ENCODE measurements at places on chromosomes 16 and 17.

- peak; percentile 51 for DNase-seq
Observed at GRCh38 chr17:39092692-39093230, 58.7 kb downstream of the PLXDC1 start.

- no peak for DNase-seq
Observed at GRCh38 chr17:77892031-77892430, 66.5 kb upstream of the TNRC6C start.

- DNase-seq = peak; percentile 83
Observed at GRCh38 chr17:19021622-19022083, 17.1 kb upstream of the FAM83G start.

GRCh38 chr17:57228911-57229310 is 27.4 kb upstream of the MSI2 start:
- no peak for DNase-seq

- no peak for DNase-seq
Observed at GRCh38 chr17:15334266-15334665, 7.1 kb downstream of the TEKT3 start.

- DNase-seq = peak; percentile 87
Observed at GRCh38 chr17:42101513-42102292, 3.4 kb upstream of the ZNF385C start.

DNA sequence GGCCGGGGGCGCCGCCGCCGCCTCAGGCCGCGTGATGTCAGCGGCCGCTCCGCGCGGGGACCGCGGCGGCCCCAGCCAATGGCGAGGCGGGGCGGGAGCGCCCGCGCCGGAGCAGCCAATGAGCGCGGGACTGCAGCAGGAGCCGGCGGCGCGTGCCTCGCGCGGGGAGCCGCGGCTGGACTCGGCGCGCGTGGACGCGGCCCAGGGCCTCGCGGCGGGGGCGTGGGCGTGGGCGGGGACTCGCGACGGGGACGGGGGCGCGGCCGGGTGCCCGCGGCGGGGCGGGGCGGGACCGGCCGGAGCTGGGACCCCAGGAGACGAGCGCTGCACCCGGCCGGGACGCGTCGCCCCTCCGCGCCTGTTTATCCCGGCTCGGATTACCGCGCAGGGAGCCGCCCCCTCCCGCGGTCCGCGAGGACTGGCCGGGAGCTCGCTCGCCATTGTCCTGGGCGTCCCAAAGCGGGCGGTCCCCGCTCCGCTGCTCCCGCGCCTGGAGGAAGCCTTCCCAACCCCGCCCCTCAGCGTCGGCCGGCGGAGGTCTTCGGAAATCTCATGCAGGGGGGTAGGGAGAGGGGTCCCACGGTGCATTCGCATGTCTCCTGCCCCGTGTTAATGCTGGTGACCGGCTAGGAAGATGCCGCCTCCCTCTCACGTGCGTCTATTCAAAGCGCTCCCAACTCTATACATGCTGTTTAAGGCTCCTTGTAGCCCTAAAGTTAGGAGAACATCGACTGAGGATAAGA is at the start of gene RNF157:
Gene RNF157 (minus strand): TSS at position 33 of the 743 bp plus-strand sequence. CDS start 253 bp downstream, outside the sequence.
- DNase-seq = no peak

- DNase-seq = no peak
Observed at GRCh38 chr17:11917415-11917814, 79.9 kb downstream of the ZNF18 start.

DNA sequence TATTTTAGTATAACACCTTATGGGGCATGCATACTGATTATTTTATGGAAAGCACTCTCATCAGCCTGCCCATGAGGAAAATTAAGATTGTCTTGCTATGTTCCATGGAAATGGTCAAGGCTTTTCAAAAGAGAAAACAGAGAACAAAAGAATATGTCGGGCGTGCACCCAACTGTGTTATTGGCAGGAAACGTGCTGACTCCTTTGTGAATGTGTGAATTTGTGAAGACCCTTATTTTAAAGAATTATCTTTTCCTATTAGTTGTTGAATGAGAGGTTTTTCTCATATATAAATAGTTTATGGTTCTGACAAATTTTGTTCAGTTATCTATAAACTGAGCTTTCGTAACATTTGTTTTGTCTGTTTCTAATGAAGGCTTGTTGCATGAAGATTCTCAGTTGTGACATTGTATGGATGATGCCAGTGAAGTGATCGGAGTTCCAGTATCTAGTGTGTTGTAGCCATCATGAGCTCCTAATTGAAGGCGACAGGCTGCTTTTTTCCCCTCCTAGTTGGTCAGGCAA is 180.0 kb downstream of the BCAS3 start:
- DNase-seq = no peak

GRCh38 chr16:57516176-57516725 is 20.1 kb downstream of the CCDC102A start:
- DNase-seq = no peak

DNA sequence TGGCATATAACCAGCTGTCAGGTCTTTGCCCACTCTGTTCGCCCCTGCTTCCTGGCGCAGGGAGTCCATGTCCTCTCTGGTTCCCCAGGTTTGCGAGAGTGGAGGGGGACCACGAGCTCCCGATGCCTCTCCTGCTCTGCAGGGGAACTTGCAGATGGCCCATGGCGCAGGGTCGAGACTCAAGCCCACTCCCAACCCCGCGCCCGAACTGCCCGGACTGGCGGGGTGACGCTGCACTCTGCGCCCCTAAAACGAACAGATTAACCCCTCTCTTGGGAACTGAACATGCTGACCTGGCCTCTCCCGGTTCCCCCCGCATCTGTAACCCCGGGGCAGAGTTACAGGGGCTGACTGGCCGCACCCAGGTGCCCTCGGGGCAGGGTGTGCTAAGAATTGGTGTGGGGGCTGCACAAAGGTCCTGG is 681 bp upstream of the PLA2G15 start:
- no peak for DNase-seq

DNA sequence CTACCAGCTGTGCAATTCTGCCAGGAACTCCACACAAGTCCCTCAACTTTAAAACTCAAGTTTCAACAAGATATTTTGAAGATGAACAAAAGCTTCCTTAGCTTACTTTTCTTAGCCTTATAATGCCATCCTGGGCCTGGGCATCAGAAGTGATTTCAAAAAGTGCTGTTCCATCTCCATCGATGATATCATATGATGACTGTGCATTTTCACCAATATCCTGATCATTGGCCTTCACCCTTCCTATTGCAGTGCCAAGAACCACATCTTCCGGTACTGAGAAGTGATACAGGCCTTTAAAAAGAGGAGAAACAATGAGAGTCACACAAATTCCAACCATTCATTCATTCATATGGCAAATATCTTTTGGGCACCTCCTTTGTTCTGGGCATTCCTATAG is 215.4 kb downstream of the CDH8 start:
- no peak for DNase-seq

- no peak for DNase-seq
Observed at GRCh38 chr17:36975922-36976515, 27.3 kb downstream of the AATF start.

DNA sequence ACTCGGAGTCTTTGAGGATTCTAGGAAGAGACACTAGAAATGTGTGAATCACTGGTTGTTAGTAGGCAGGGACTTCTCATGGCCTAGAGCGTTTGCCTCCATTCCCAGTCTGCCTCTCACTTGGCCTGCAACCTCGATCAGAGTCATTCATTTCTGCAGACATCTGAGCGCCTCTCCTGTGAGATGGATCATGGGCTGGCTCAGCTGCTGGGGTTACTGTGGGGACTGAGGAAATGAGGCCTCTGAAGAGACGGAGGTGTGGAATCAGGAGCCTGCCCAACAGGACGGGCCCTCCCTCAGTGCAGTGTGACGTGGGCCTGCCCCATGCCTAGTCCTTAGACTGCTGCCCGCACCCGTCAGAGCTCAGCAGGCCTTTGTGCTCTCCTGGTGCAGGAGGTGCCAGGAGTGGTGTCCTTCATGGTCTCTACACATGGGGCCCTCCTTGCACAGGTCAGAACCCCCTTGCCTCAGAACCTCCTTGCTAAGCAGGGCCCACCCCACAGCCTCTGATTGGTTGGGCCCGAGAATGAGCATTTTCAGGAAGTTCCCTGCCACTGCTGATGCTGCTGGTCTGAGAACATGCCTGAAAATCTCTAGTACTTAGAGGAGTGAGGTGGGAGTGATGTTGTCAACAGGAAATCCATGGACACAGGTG is 99.4 kb downstream of the NPIPB11 start:
- DNase-seq = peak; percentile 51

DNA sequence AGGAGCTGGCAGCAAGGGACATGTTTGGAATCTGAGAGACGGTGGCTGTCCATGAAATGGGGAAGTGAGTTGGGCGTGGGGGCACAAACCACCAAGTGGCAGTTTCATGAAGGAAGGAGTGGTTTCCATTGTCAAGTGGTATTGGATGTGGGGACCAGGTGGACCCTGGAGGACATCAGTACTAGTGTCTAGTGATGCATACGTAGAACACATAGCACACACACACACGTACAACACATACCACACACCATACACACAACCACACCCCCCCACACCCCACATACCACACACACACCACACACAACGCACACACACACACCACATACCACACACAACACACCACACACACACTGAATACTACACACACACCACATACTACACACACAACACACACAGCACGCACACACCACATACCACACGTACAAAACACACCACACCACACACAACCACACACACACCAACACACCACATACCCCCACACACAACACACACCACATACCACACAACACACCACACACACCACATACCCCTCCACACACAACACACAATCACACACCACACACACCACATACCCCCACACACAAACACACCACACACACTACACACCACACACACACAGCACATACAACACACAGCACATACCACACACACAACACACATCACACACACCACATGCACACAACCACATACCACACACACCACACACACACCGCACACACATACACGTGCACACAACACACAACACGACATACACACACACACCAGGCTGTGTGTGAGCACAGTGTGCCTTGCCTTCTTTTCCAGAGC is 41.1 kb upstream of the GSE1 start:
- DNase-seq = no peak

GRCh38 chr17:2452216-2452750 is 51.4 kb upstream of the MNT start:
- no peak for DNase-seq

- DNase-seq = no peak
Observed at GRCh38 chr17:76905036-76905435, 36.8 kb downstream of the MGAT5B start.

DNA sequence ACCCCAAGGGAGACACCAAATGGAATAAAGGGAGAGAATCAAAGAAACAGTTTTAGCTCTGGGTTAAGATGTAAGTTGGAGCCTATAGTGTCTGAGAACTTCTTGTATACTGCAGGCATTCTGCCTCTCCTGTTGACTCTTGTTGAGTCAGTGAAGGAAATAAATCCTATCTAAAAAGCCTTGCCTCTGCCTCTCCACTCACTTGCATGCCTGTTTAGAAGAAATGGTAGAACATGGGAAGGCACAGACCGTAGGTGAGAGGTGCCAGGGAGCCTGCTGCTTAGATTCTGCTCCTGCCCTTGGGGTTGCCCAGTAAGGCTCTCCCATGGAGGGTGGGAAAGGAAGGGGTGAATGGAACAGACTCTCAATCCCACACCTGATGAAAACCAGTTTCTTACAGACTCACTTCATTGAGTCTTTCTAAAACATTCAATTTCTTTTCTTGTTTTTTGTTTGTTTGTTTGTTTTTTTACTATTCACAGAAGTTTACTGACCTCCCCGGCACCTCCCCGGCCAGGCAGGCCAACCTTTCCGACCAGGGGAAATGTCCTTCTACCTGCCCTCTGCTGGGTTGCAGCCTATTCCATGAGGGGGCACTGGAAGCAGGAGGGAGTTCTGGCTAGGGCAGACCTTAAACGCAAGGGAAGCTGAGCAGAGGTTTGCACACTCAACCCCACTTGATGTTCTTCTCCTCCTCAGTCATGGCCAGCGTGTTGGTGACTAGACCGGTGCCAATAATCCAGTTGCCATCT is 211.7 kb upstream of the WSB1 start:
- DNase-seq = no peak

- DNase-seq = no peak
Observed at GRCh38 chr16:29774730-29775129, 3.3 kb upstream of the ZG16 start.

Measured in Karpas-422 (cell line).